ENCODE measurements at places on chromosomes 2 and 18.

- no peak for DNase-seq
Measured at GRCh38 chr2:38613849-38614213, 11.1 kb upstream of the HNRNPLL start.

DNA sequence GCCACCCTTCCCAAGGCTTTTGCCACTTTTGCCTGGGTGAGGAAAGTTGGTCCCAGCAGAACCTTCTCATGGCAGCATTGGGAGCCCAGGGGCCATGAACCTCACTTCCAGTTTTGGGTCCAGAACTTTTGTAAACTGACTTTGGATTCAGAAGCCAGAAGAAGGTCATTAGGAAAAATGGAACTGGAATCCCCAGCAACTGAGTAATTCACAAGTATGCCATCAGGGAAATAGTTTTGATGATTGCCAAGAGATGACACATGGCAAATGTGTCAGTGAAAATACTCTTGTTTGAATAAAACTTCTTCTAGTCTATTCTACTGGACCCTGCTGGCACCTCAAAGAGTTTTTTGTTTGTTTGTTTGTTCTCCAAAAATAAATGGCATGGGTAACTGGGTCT lies 203.7 kb downstream of the SETBP1 start:
- DNase-seq = no peak

DNA sequence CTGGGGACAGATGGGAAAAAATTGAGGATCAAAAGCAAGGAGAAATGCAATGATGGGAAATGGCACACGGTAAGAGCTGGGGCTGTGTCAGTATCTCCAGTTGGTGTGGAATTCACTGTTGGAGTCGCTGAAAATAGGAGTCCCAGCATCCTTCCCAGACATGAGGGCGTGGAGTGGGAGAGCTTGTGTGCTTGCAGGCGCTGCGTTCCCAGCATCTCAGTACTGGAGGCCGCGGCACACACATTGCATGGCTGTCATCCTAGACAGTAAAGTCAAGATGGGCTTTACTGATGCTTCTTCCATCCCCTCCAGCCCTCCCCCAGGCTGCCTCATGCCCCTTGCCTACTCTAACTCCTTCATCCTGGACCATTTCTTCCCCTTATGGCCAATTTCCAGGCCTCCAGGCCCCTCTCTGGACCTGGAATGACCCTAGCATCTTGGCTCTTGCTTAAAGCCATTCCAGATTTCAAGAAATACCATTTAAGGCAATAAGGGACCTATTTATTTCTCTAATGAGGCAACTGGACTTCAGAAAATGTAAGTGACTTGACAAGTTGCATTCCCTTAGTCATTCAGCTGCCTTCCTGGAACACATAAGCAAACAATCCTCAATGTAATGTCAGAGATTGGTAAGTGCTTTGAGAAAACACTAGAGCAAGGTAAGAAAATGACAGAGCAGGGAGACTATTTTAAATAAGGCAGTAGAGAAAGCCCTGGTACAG lies 70.5 kb upstream of the TTC39C start:
- DNase-seq = no peak

- DNase-seq = no peak
Measured at GRCh38 chr2:227511239-227511930, 39.4 kb downstream of the AGFG1 start.

GRCh38 chr2:176081837-176082524 lies 1.8 kb downstream of the EVX2 start:
- DNase-seq = no peak

- peak; percentile 4 for DNase-seq
Measured at GRCh38 chr2:151638191-151638933, 95.9 kb downstream of the NEB start.

- no peak for DNase-seq
Measured at GRCh38 chr2:145022666-145023333, 502.9 kb upstream of the ZEB2 start.

DNA sequence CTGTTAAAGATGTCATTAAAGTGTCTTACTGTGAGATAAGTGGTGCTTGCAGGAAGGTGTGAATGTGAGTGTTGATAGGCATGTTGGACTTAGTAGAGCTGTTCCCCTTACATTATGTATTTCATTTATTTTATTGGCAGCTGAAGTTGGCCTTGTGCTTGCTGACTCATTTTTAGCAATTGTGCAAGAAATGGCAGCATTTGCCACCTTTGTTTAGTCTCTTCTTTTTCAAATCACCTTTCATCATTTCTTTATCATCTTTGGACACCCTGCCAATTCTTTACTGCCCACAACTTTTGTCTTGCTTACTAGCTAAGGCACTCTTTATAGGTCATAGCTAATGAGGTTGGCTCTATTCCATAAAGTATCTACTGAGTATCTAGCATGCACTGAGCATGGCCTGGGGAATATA lies 130.3 kb upstream of the LYPD6 start:
- no peak for DNase-seq

DNA sequence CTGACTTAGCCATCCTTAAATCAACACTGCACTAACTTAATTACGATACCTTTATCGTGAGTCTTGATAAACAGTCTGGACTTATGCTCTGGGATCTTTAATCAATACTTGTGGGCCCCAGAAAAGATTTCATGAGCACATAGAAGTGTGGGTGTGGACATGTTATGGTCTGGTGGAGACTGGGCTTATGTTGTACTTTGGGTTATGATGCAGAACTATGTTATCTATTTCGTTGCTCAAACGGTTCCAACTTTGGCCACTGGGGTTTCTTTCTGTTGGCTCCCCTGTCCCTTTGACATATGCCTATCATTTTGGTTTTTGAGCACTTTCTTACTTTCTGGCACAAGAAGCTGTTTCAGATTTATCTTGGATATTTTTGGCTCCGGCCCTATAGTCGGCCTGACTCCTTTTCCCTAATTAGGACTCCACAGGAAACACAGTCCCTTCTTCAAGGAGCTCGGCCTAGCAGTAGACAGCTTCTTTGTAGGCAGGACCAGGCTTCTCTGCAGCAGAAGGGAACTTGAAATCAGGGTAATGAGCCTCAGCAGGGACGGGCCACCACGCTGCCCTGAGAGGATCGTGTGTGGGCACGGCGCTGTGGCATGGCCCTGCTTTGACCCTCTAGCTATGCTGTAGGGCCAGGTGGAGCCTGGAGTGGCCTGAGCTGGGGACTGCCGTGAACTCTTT lies 54.6 kb upstream of the TXNDC2 start:
- DNase-seq = no peak

DNA sequence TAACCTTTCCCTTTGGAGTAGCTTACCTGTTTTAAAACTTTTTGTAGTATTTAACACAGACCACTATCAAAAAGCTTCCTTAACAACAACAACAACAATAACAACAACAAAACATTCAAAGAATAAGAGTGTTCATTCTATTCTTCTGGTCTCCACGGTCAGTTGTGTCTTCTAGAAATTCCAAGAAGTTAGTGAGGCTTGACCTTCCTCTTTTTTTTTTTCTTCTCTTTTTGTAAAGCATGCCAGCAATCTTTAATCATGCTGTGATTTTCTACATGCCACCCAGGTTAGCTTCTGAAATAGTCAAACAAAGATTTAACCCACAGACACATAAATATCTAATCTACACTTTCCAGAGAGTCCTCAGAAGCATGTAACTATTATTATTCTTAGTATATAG lies 28.4 kb upstream of the KLHL14 start:
- no peak for DNase-seq
